Adipocyte (in vitro differentiated cells): ENCODE measurements at places on chromosomes 1 and 21.
A peak's percentile ranks its signal among the peaks of the same experiment; 100 is the strongest.

DNA sequence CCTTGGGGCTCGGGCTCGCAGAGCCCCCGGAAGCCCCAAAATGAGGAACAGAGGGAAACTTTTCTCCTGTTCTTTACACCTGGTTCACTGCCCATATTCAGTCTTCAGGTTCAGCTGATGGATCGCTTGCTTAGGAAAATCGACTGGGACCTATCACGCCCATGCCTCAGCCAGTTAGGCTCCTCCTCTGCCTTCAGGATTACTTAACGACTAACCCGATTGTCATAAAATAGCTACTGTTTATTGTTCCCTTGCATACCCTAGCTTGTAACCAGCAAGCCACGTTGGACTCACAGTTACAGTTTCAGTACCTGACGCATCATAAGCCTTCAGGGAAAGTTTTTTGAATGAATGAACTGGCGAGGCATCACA lies 692 bp downstream of the TARDBP start:
- DNase-seq: no peak

GRCh38 chr1:59354709-59355337 lies 57.9 kb downstream of the FGGY start:
- DNase-seq: no peak

GRCh38 chr1:58149271-58149812 lies 397.2 kb downstream of the OMA1 start:
- DNase-seq: no peak

- DNase-seq: no peak
Observed at GRCh38 chr1:16205891-16206546, 6.4 kb downstream of the ARHGEF19 start.

DNA sequence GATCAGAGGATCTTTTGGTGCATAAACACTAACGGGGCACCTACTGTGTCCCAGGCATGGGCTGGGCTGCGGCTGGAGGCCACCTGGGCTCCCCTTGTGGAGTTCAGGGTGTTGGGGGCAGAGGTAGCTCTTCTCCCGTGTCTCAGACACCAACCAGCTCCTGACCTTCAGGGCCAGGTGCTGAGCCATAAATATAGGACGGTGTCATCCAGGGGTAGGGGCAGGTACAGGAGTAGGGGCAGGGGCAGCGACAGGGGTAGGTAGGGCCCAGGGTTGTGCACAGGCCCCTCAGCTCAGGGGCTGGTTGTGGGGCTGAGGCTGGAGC lies 18.0 kb upstream of the LRRC3 start:
- DNase-seq: no peak

DNA sequence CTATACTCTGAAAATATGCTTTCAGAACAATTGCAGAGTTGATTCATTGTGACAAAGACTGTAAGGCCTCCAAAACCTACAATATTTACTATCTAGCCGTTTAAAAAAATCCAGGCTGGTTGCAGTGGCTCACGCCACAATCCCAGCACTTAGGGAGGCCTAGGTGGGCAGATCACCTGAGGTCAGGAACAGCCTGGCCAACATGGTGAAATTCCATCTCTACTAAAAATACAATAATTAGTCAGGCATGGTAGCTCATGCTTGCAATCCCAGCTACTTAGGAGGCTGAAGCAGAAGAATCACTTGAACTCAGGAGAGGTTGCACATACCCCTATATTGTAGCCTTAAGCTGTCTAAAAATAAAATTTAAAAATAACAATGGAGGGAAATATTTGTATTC lies 5.3 kb upstream of the TFF2 start:
- DNase-seq: no peak

GRCh38 chr1:234710936-234711724 lies 101.2 kb upstream of the IRF2BP2 start:
- no peak for DNase-seq

- peak; percentile 62 for DNase-seq
Observed at GRCh38 chr1:185917646-185918045, 183.5 kb downstream of the HMCN1 start.

GRCh38 chr1:83547901-83548300 lies 451.0 kb downstream of the TTLL7 start:
- peak; percentile 34 for DNase-seq

GRCh38 chr21:25983745-25984144 lies 186.8 kb downstream of the APP start:
- DNase-seq: no peak

DNA sequence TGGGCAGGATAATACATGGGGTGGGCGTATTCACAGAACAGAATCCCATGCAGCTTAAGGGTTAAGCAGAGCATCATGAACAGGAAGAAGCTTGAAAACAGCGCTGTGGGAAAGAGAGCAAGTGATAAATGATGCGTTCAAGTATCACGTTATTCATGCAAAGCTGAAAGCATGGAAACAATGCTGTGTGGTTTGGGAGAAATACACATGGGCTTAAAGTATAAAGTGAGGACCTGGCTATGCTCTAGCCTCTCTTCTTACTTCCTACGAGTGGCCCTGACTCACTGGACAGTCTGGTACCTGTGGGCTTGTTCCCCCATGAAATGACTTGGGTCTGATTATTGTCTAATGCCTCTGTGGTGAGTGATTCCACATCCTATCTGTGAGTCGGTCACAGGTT lies 25.7 kb downstream of the TMPRSS2 start:
- peak; percentile 21 for DNase-seq

DNA sequence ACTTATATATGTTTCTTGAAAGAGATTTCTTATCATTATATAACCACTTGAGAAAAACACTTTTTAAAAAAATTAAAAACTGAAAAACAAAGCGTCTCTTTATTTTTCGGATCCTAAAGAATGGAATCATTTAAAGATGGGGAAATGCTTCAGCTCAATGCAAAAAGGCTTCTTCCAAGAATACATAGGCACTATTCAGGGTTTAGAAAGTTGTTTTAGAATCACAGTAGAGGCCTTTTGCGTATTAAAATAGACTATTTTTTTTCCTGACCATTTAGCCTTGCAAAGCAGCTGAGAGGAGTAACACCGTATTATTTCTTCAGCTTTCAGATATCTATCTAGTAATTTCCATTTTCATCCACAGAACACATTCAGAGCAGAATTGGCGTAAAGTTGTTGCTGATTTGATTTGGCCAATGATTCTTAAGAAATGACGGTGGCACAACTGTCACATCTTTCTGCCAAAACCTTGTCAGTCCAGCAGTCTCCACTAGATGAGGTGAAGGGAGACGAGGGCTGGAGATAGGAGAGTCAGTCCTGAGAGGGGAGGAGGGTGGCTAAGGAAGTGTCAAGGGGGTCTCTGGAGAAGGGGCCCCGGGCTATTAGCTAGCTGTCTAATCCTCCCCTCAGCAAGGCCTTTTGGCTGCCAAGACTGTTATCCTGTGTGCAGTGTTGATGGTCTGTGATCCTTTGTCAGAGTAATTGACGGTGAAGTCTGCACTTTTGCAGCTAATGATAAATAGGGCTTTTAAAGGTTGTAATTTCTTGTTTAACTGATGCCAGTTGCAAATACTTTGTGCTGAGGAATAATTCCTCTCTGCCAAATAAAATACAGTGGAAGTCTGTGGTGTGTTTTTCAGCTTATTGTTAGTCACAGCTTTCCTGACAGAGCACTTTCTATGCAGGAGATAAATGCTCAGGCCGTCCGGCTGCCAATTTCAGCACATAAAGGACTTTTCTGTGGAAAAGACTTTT lies 34.7 kb downstream of the PRRX1 start:
- peak; percentile 47 for DNase-seq

- DNase-seq: no peak
Observed at GRCh38 chr1:87117761-87118368, 203.4 kb downstream of the HS2ST1 start.

- no peak for DNase-seq
Observed at GRCh38 chr1:3780901-3781300, 8.4 kb downstream of the SMIM1 start.

GRCh38 chr1:196449460-196449859 lies 158.8 kb downstream of the KCNT2 start:
- peak; percentile 57 for DNase-seq

- DNase-seq: peak; percentile 53
Observed at GRCh38 chr1:179187043-179187442, 42.4 kb downstream of the ABL2 start.

DNA sequence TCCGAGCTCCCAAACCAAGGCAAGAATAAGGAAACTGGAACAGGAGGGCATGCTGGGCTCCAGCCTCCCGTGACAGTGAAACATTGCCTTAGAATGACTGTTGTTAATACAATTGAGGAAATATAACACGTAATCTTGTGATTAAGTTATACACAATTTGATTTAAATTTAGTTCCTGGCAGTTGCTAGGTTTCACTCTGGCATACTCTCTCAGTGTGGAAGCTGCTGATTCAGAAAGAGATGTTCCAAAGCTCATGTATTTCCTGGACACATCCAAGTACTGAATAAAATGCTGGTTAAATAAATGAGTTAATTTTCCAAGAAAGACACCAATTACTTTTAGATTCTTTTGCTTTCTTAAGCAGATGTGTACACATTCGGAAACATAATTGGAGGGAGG lies 176.1 kb downstream of the GRIK1 start:
- DNase-seq: no peak

GRCh38 chr1:33025180-33025569 lies 11.5 kb downstream of the AK2 start:
- no peak for DNase-seq

- no peak for DNase-seq
Observed at GRCh38 chr1:95650631-95651030, 416.6 kb downstream of the RWDD3 start.

DNA sequence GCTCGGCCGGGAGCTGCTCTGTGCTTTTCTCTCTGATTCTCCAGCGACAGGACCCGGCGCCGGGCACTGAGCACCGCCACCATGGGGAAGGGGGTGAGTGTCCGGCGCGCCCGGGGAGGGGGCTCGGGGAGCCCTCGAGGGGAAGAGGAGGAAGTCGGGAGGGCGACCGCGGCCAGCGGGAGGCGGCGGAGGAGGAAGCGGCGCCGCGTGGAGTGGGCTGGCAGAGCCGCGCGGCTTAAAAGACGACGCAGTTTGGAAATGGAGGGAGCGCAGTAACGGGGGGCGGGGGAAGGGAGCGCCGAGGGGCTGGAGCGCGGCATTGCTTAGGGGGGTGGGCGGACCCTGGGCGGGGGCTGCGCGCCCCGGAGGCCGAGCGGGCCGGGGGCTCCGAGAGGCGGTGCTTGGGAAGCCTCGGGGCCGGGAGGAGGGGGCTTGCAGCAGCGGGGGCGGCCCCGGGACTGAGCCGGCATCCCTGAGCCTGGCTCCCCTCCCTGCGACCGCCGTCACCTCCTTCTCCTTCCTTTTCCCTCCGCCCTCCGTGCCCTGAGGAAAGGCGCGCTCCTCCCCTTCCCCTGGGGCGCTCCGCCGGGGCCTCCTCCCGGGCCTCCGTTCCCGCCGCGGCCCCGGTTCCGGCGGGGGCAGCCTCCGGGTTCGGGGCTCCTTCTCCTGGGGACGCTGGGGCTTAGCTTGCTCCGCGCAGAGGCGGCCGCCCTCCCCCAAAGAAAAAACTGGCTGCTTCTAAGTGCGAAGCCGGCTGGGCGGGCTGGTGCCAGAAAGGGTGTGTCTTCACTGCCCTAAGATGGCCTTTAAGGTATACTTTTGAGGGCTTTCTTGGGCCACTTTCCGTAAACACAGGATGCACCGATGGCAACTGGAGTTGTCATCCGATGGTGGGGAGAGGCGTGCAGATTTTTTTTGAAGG lies 648 bp downstream of the ATP1A1 start:
- DNase-seq: peak; percentile 69

DNA sequence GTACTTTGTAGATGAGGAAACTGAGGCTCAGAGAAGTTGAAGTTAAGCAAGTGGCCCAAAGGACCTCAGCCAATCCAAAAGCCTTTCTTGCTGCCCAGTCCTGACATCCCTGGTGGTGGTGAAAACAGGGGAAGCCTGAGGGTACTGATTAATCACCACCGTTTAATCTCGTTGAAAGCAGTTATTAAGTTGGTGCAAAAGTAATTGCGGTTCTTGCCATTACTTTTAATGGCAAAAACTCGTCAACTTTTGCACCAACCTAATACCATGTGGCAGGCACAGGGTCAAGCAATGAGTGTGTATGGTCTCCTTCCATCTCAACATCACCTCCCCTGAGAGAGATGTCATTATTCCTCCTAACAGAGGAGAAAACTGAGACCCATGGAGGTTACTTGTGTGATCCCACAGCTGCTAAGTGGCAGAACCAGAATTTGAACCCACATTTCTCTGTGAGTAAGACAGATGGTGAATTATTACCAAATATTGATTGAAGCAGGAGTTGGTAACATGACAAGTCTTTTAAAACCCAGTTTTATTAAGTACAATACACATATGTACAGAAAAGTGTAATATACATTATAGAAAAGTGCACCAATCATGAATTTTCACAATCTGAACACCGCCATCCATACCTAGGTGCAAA lies 39.4 kb upstream of the GRHL3 start:
- no peak for DNase-seq

GRCh38 chr21:39466584-39466983 lies 14.8 kb downstream of the SH3BGR start:
- DNase-seq: no peak

- peak; percentile 14 for DNase-seq
Observed at GRCh38 chr1:155339515-155340097, 18.9 kb downstream of the RUSC1 start.

- DNase-seq: peak; percentile 40
Observed at GRCh38 chr1:52348704-52349300, 17.2 kb downstream of the CC2D1B start.

GRCh38 chr1:153465811-153466636 lies 5.6 kb upstream of the S100A7 start:
- peak; percentile 54 for DNase-seq

GRCh38 chr1:186304982-186305949 lies 69.8 kb downstream of the TPR start:
- DNase-seq: peak; percentile 60

DNA sequence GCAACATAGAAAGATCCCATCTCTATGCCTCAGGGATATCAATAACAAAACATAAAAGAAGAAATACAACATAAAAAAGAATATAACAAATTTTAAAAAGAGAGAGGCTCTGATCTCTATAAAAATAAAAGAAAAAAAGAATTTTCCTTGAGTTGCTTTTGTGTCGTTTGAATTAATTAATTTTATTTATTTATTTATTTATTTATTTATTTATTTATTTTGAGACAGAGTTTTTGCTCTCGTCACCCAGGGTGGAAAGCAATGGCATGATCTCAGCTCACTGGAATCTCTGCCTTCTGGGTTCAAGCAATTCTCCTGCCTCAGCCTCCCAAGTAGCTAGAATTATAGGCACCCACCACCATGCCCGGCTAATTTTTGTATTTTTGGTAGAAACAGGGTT lies 8.5 kb downstream of the F11R start:
- no peak for DNase-seq
